ENCODE measurements at places on chromosomes 3 and 15.

GRCh38 chr3:48896936-48897335, 1.7 kb downstream of the SLC25A20 start:
- DNase-seq = no peak

DNA sequence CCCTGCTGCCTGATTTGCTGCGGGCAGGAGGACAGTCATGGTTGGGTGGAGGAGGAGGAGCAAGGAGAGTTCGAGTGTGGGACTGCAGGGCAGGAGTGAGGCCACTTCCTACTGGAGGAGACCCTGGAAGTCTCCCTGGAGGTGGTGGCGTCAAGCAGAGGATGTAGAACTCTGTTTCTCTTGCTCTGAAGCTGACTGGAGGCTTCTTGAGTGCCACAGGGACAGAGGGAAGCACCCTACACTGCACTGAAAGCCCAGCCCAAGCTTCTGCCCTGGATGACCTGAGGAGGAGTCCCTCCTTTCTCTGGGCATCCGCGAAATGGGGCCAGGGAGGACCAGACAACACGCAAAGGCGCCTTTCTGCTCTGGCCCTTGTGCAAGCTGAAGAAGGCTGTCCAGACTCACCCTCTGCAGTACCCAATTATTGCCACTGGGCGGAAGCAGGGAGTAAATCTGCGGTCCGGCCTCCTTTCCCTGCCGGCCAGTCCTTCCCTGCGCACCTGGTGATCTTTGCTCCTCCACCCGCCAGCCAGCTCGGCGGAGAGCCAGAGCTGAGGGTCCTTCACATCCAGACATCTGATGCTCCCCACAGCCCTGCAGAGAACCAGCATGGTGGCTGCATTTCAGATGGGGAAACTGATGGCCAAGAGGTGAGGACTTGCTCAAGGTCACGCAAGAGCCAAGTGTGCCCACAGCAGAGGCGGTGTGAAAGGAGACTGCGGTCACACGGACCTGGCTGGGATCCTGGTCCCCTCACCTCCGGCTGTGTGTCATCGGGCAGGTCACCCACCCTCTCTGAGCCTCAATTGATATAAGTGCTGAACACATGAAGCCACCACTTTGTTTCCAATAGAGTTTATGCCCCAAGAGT, 207.1 kb downstream of the TBC1D2B start:
- DNase-seq = peak; percentile 92

GRCh38 chr15:65653801-65654521, 32.2 kb downstream of the SLC24A1 start:
- DNase-seq = no peak

- no peak for DNase-seq
These were observed 15.9 kb upstream of the SKOR1 start for GRCh38 chr15:67809441-67809840.

GRCh38 chr3:116306720-116307119, 138.6 kb downstream of the LSAMP start:
- DNase-seq = no peak

- DNase-seq = peak; percentile 58
These were observed 106.7 kb upstream of the SNRPN start for GRCh38 chr15:24848050-24848449.

DNA sequence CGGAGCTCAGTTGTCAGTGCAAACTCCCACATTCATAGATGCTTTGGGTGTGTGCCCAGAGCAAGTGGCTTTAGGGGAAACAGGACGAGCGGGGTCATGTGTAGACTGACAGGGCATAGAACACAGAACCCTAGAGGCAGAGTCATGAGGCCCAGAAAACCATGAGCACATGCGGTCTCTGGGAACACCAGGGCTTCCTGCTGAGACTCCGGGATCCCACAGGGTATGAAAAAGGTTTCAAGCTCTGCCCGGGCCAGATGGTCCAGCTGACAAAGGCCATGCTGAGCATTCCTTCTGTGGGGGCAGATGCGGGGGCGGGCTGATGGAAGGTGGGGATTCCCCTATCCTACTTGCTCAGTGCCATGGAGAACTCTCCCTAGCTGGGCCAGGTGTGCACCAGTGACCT, 44.8 kb downstream of the ROPN1B start:
- no peak for DNase-seq

DNA sequence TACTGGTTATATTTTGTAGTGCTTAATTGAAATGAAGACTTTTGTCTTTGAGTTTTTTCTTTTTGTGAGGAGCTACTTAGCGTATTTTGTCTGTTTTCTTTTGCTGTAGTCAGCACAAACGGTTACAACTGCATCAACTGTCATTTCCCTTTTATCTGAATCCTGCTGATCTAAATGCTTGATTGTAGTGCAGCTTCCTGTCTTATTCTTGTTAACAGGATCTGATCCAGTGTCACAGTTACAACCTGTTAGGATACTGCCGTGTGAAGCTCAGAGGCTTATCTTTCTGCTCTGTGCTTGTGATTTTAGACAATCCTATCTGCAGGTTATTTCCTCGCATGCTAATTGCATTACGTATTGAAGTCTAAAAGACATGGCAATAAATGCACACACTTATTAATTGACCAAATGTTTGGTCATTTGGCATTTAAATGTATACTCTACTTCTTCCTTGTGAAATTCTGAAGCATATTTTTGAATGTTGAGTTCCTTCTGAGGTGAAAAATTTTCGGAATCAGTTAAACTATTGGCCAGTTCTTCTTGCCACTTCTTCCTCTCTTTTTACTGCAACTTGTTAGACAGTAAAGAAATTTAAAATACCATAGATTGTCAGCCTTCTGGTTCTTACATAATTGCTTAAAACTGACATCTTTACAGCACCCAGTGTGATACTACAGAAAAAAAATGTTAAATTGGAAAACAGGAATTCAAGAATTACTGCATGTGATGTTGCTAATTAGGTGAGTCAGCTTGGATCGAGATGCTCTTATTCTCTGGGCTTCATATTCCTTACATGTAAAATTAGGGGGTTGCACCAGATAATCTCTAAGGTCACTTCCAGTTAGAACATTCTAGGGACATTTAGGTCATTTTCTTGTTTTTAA, 168.2 kb downstream of the MBNL1 start:
- no peak for DNase-seq

DNA sequence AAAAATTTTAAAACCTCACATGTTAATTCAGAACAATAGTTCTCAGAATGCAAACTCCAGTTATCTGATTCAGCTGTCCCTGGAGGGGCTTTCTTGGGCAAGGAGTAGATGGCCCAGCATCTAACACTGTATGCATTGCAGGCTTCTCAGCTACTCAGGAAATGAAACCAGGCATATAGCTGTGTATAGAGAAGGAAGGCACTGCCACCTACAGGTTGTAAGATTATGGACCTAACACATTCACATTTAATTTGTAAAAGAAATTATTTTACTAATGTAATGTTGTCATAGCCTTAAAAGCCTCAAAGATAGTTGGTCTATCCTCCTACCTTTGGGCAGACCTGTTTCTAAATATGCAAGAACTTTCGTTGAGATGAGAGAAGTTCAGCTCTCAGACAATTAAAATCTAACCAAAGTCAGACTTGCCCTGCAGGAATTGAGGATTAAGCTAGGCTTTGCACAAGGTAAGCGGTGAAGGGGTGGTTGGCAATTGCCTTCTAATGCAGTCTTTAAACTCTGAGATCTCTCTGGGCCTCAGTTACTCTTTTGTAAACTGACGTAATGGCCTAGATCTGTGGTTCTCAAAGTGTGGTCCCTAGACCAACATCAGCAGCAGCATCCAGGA, 132.8 kb upstream of the SLC24A5 start:
- DNase-seq = no peak

- no peak for DNase-seq
These were observed 7.5 kb downstream of the C3orf22 start for GRCh38 chr3:126551121-126551838.

DNA sequence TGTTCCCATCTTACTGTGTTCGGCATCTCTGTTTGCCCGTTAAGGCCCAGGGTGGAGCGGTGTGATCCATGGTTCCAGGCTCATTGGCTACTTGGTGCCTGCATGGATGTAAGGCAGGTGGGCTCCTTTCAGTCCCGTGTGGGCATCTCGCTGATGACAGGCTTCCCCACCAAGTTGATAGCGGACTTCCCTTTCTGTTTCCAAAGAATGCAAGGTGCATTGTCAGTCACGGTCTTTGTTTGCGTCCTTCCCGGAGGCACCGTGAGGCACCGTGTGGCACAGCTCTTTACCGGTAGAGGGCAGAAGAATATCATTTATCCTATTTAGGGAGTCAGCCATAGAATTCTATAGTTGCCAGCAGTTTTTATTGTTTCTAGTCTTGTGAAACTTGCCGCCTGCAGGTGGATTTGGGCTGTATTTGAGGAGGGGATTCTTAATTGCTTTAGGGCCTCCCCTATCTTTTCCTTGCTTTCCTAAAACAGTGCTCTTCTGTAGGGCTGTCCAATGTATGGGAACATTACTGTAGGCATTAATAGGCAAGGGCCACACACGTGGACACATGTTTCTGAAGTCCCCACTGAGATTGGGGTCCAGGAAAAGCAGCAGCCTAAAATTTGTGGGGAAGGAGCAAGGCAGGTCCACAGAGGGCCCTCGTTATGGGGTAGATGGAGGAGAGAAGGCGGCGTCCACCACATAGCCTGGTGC, 244.1 kb downstream of the SLCO3A1 start:
- peak; percentile 88 for DNase-seq

DNA sequence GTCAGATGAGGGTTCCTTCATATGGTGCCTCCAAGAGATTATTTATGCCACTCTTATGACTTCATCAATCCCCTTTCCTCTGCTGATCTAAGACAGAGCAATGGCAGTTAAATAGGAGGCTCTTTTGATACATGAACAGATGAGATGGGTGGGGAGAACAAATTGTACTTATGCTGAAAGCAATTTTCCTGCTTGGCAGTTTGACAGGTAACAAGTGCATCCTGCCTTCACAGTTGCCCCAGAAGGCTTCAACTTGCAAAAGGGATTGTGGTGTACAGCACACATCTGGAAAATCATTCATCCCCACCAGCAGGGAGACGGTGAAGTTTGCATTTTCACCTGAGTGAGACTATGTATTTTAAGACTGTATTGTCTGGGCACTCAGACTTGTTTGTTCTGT, 27.3 kb downstream of the ENTPD3 start:
- no peak for DNase-seq

All from ELF-1 (cell line).